HTR-8/SVneo (cell line): ENCODE measurements at places on chromosomes 11 and 22.

DNA sequence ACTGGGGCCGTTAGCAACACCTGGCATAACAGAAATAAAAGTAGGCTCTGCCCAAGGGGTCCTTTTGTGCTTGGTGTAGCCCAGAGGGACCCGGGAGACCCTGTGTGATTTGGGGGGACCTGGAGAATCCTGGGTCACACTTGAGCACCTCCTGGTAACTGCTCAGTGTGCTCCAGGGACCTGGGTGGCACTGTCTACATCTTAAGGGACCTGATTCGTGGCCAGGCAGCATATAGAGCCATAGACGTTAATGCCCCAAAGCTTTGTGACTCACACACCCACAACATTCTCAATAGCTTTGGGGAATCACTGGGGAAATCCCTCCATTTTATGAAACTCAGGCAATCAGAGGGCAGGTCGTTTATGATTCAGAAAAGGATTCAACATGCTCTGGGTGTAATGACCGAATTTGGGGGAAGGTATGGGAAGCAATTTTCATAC, 3.6 kb upstream of the IGF2 start:
- DNase-seq = no peak

DNA sequence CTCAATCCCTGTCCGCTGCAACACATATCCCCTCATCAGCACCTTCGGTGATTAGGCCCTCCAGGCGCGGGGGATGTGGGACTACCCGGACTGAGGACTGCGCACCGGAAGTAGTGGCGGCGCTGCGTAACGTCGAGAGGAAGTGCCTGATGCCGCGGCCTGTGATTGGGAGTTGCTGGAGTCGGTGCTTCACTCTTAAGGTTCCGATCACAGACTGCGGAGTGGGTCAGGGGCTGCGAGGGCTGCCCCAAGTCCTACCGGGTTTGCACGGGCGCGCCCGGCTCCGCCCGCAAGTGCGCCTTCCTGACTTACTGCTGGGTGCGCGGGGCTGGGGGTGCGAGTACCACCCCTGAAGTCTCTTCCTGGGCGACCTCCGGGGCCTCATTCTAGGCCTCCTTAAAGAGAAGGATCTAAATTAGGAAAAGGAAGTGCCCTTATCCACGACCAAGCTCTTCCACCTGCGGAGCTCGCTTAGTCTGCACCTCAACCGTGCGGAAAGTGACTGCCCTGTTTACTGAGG, at the start of gene ALKBH3:
ALKBH3 (plus strand) TSS at position 192 of the 520 bp plus-strand sequence. CDS start 1,822 bp downstream, outside the sequence.
- DNase-seq = peak; percentile 90

DNA sequence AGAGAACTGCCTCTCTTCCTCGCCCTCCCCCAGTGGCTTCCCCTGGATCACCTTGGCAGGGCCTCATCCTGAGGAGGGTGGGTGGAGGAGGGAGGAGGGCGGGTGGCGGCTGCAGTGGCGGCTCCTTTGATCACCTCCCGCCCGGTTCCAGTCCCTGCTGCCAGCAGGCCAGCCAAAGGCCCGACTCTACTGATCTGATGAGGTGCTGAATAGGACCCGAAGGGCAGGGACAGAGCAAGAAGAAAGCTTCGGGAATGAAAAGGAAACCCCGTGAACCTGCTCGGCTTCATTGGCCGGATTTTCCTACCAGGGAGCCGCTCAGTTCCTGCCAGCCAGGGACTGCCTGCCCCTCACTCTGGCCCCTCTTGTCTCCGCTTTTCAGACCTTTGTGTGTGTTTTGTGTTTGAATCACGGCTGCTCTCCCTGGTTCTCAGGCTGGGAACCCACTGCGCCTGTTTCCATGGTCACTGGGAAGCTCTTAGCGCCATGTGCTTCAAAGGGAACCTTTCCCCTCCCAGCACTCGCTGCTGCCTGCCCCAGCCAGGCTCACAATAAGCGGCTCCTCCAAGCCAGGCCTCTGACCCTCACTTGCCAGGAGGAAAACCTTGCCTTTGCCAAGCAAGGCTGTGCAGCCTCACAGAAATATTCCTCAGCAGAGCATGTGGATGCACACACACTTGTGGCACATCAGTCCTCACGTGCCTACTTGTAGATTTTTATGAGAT, 56.8 kb downstream of the C22orf31 start:
- no peak for DNase-seq

DNA sequence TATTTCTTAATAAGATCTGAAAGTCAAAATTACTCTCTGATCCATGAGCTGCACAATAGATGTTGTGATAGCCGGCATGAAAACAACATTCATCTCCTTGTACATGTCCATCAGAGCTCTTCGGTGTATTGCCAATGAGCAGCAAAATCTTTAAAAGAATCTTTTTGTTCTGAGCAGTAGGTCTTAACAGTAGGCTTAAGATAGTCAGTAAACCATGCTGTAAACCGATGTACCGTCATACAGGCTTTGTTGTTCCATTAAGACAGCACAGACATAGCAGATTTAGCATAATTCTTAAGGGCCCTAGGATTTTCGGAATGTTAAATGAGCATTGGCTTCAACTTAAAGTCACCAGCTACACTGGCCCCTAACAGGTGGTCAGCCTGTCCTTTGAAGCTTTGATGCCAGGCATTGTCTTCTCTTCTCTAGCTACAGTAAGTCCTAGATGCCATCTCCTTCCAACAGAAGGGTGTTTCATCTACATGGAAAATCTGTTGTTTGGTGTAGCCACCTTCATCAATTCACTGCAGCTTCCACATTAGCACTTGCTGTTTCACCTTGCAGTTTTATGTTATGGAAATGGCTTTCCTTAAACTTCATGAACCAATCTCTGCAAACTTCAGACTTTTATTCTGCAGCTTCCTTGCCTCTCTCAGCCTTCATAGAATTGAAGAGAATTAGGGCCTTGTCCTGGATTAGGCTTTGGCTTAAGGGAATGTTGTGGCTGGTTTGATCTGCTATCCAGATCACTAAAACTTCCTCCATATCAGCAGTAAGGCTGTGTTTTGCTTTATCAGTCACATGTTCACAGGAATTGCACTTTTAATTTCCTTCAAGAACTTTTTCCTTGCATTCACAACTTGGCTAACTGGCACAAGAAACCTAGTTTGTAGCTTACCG, 28.4 kb downstream of the RRP8 start:
- no peak for DNase-seq
